ENCODE measurements at places on chromosomes 7 and 10.

- no peak for DNase-seq
These were observed 189.2 kb downstream of the SEMA3D start for GRCh38 chr7:84997626-84998025.

GRCh38 chr10:90849956-90850749 is 7.7 kb downstream of the HTR7 start:
- no peak for DNase-seq

DNA sequence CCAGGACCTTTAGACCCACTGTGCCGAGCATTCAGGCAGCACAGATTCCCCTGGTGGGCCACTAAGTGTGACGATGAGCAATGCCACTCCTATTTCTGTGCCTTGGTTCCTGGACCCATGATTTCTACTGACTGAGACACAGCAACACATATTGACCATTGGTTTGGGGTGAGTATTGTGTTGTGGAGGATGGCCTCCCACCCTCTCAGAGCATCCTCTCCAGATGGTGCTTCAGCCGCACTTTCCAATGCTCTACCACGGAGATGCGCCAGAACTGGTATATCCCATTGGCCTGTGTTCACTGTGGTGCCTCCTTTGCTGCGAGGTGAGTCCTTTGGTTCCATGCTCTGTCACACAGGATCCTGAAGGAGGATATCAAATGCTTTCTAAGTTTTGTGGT is 10.1 kb upstream of the GDF10 start:
- DNase-seq, result no peak

DNA sequence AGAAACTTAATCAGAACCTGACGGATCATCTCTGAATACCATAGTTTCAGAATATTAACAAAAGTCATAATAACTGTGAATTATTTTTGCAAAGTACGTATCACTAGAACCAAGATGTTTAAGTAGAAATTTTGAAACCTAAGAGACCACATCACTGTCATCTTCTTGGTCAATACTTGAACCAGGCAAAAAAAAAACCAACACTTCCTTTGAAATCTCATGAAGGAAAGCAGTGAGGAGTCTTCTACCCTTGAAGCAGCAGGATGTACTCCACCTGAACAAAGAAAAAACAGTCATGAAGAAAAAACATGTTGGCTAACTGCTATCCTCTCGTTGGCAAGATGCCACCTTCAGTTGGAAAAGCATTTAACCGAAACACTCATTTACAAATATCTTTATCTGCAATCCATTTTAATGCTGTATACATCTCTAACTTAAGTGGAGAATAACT is 82.4 kb downstream of the SRPK2 start:
- no peak for DNase-seq

DNA sequence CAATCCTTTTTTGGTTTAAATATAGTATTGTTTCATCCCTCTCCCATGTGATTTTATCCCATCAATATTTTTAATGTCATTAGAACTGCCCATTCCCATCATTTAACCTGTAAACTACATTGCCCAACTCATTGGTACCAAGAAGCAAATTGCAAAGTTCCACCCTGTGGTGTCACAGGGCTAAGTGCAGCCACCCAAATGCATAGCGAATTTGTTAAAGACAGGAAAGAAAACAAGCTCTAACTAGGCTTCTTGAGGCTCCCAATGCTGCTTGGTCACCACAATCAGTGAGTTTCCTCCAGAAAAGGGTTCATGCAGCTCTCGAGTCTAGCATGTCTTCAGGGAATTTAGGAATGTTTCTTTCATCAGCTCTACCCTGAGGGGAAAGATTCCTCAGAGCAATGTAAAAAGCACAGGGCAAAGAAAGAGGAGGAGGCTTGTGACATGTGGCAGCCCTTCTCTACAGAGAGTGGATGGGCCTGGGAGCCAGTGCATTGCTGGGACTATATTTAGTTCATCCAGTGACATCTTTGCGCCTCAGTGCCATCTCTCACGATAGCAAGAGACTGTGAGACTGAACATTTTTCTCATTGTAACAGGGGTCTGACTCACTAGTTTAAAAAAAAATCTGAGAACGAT is 58.1 kb downstream of the CAV1 start:
- no peak for DNase-seq

- no peak for DNase-seq
These were observed 29.0 kb upstream of the EIF5AL1 start for GRCh38 chr10:79483299-79483698.

- no peak for DNase-seq
These were observed 7.8 kb upstream of the FAM20C start for GRCh38 chr7:184294-185264.

GRCh38 chr7:37759526-37759925 is 76.0 kb downstream of the GPR141 start:
- DNase-seq, result peak; percentile 58

- DNase-seq, result peak; percentile 43
These were observed 25.0 kb downstream of the VTI1A start for GRCh38 chr10:112471878-112472487.

All from right forelimb (tissue), 1 donor.